ENCODE measurements at places on chromosomes 7 and 10. TPM values are rescaled to one million over a fixed set of nuclear protein-coding genes. Genes with fewer than 3 reads are reported as not detected.

DNA sequence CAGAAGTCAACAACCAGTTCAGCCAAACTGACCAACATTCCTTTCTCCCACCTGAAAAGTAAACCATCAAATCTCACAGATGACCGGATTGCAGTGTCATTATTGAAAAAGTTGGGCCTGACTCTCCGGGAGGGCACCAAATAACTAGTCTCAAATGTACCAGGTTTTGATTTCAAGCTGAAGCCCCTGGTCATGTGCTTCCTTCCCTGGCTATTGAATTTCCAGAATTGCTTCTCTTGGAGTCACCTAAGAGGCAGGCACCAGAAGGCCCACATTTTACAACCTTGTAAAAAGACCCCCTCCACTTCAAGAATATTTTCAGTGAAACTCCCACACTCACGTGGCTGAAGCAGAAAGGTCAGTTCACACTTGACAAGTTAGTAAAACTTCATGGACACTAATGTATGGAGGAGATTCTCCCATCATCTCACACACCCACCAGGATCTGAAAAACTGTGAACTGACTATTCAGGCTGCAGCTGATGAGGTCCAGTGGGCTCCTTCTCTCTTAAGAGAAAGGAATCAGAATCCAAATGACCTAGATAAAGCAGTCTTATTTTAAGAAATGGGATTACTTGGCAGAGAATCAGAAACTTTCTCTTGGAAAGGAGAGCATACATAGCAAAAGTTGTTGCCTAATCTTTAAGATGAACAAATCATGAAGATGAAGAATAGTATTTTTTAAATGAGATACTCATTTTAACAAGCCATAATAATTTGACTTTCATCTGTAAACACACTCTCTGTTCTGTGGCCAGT lies 53.6 kb downstream of the DLD start:
- no peak for DNase-seq

DNA sequence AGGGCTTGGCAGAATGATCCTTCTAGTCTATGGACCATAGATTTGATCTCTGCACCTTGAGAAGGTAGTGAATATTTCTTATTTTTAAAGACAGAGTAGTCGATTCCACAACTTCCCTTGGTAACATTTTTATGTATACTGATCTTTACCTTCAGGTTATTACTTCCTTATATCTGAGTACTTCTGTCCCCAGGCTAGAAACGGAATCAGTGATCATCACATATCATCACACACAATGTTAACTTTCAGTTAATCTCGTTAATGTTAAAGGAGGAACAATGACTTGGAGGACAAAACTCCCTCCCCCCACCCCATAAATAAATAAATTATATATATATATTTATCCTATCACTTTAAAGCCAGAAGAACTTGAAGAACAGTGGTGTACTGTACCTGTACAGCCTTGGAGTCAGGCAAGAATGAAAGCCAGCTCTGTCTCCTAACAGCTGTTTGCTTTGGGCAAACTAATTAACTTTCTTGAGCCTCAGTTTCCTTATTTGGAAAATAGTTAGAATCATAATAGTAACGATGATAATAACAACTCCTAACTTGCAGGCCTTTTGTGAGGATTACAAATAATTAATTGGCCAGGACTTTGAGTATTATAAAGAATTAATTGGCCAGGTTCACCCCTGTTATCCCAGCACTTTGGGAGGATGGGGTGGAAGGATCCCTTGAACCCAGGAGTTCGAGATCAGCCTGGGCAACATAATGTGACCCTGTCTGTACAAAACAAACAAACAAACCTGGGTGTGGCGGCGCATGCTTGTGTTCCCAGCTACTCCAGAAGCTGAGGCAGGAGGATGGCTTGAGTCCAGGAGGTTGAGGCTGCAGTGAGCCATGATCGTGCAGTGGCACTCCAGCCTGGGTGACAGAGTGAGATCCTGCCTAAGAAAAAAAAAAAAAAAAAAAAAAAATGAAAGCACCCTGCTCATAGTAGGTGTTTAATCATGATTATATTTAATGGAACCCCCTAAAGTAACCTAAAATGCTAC lies 63.5 kb downstream of the SAMD9 start:
- DNase-seq = no peak

- DNase-seq = no peak
These were observed 113.8 kb upstream of the PPP2R2D start for GRCh38 chr10:131786756-131787605.

STAG3 gene
- 1.1 TPM for total RNA-seq

PALS2 gene
- total RNA-seq = 23.4 TPM

FAM53B gene
- 30.5 TPM for total RNA-seq
